ENCODE measurements at places on chromosomes 3 and 15.

- no peak for DNase-seq
Observed at GRCh38 chr3:141811348-141811747, 48.1 kb downstream of the GRK7 start.

- DNase-seq: no peak
Observed at GRCh38 chr15:61541516-61541915, 312.4 kb upstream of the RORA start.

GRCh38 chr3:61897848-61898247 is 336.5 kb downstream of the PTPRG start:
- no peak for DNase-seq

GRCh38 chr3:126937533-126937932 is 45.4 kb upstream of the PLXNA1 start:
- no peak for DNase-seq

DNA sequence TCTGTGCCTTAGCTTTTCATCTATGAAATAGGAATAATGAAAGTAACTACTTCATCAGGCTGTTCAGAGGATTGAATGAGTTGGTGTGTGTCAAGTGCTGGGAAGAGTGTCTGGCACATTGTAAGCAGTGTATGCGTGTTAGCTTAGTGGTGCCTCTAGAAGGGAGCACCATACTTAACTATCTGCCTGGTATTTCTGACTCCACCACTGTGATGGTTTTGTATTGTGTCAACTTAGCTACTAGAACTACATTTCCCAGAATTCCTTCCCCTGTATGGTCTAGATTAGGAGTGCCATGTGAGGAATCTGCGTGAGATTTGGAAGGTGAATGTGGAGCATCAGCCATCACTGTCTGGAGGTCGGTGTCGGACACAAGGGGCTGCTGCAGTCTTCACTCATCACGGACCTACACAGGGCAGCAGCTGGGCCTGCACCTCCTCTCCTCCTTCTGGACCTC is 115.4 kb upstream of the GALNT15 start:
- DNase-seq: no peak

GRCh38 chr3:43892526-43892925 is 201.8 kb downstream of the ABHD5 start:
- peak; percentile 9 for DNase-seq
